ENCODE measurements at places on chromosomes 12 and 14. TPM values are rescaled to one million over a fixed set of nuclear protein-coding genes. Genes with fewer than 3 reads are reported as not detected.

DNA sequence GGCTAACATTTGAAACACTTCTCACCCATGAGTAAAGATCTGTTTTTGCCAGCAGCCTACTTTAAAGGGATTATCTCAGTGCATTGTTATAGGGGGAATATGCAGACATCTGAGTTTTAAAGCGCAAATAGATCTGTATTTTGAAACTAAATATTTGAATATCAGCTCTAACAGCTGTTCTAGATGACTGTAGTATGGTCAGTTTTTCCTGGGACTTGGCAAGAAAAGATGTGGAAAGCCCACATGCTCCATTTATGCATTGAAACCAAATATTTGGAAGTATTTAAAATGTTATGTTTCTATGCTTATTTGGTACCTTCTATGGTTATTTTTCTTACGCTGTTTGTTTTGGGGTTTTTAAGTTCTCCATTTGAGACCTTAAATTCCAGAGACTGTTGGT, 41.7 kb downstream of the RIC8B start:
- no peak for DNase-seq

A2ML1 gene
- not detected for total RNA-seq

DNA sequence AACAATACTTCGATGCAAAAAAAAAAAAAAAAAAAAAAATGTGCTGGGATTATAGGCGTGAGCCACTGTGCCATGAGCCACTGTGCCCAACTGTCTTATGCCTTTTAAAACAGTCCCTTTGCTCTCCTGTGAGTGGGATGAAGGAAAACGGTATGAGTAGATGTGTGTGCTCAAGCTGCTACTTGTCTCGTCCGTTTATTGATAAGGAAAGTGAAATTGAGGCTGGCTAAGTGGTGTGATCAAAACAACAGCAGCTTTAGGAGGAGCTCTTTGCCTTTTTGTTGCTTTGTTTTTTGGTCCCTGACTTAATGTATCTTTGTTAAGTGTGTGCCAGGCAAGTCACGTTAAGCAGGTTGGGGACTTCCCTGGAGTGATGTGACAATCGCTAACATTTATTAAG, 275.9 kb downstream of the TMEM132C start:
- DNase-seq, result no peak

GRCh38 chr12:835754-836518, 83.6 kb downstream of the WNK1 start:
- DNase-seq, result no peak

DNAI7 gene
- total RNA-seq, result not detected

- no peak for DNase-seq
These were observed 25.4 kb downstream of the RTRAF start for GRCh38 chr14:52014601-52015267.

DNA sequence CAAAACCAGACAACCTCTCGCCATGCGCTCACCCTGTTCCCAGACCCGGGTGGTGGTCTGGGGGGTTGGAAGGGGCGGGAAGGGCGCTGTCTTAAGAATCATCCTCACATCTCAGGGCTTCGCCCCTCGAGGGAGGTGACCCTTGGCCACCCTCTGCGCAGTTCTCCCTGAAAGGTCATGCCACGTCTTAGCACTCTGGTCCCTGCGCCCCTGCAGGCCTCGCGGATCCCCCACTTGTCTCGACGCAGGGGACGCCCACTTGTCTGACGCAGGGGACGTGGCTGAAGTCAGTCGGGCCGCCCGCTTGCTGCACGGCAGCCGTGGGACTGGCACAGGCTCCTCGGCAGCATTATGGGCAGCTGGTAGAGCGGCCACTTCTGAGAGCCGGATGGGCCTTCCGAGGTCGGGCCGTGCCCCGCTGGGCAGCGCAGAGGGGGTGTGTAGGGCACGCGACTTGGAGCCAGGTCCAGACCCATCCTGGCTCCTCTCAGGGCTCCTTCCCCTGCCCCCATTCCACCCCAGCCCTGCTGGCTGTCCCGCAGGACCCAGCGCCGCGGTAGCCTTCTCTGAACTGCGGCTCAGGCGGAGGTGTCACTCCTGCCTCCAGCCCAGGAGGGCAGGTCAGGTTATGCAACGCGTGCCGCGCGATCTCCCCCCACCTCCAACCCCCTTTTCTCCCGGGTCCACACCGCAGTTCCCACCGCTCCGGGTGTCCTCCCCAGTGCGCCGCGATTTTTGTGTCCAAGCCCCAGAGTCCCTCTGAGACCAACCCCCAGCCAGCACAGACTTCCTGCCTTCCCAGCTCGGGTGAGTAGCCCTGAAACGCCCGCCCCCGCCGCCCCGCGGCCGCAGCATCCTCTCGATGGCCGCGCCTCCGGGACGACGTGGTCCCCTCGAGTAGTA, 40.9 kb upstream of the CAPRIN2 start:
- DNase-seq, result no peak

GRCh38 chr14:79916892-79917291, 294.4 kb downstream of the DIO2 start:
- no peak for DNase-seq

DNA sequence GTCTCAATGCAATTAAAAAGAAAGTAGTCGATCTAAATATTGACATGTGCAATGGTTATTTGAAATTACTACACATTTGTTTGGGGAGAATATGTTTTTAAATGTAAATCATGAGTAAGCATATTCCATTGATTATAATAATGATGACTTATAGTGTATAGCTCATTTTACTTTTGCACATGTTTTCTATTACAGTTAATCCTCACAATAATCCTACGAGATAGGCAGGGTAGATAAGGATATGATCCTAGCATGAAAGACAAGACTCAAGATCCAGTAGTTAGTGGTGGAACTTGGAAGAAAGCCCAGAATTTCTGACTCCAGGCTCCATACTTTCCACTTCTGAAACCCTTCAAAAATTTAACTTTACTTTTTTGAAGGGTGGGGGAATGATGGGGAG, 94.0 kb downstream of the NAV3 start:
- no peak for DNase-seq

PMCH gene
- total RNA-seq, result not detected

DNA sequence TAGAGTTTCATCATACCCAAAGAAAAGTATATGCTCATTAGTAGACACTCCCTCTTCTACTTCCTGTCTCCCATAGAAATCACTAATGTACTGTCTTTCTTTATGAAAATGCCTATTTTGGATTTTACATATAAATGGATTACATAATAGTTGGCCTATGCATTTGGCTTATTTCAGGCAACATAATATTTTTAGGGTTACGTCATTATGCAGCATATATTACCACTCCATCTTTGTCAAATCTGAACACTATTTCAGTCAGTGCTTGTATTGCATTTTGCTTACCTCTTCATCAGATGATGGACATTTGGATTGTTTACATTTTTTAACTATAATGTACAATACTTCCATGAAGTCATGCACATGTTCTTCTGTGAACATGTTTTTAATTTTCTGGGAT, 1406.1 kb downstream of the LRFN5 start:
- DNase-seq, result no peak

DNA sequence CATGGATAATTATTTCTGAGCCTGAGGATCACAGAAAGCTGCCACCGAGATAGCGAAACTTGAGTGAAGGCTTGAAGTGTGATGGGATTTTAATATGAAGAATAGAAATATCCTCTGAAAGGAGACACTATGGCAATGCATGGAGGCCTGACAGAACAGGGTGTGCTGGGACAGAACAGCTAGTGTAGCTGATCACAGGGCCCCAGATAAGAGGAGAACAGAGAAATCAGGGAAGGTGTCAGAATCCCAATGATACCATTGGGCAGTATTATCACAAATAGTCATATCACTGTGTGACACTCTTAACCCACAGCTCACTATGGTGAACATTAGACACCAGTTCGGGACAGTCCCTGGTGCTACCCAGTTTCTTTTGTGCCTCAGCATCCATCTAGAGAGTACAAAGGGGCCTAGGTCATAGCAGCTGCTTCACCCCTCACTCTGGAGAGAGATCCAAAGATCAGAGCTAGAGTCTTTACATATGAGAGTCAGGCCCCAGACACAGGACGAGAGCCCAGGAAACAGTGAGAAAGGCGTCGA, 506 bp upstream of the OR10P1 start:
- DNase-seq, result no peak

RNU6-8 gene
- total RNA-seq, result not detected

DNA sequence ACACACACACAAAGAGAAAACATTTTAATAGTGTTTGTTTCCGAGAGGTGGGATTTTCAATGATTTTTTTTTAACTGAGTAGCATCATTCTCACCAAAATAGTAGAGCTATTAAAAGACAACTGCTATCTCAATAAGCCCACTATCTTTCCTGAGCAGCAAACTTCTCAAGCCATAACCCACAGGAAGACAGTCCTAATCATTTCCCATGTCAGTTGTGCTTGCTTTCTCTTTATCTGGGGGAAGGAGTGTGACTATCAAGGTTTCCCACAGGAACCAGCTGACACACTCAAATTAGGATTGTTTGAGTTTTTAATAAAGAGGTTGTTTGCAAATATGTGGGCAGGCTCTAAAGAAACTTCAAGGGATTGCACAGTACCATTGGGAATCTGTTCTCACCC, 4.9 kb upstream of the MAX start:
- DNase-seq, result no peak

DNA sequence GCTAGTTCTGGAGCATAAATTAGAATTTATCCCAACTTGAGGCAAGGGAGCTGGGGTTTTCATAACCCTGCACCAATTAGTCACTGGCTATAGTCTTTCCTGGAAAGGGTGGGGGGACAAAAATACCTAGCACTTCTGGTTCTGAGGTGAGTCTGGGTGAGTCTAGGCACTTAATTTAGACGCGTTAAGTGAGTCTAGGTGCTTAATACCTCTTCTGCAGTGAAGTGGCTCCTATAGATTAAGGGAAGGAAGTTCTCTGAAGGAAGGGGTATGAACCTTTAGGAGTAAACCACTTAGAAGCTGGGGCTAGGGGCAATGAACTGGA, 251.7 kb downstream of the EFCAB11 start:
- no peak for DNase-seq

GRIN2B gene
- total RNA-seq, result not detected

- DNase-seq, result no peak
These were observed 69.0 kb upstream of the OVCH1 start for GRCh38 chr12:29566441-29566840.

DNA sequence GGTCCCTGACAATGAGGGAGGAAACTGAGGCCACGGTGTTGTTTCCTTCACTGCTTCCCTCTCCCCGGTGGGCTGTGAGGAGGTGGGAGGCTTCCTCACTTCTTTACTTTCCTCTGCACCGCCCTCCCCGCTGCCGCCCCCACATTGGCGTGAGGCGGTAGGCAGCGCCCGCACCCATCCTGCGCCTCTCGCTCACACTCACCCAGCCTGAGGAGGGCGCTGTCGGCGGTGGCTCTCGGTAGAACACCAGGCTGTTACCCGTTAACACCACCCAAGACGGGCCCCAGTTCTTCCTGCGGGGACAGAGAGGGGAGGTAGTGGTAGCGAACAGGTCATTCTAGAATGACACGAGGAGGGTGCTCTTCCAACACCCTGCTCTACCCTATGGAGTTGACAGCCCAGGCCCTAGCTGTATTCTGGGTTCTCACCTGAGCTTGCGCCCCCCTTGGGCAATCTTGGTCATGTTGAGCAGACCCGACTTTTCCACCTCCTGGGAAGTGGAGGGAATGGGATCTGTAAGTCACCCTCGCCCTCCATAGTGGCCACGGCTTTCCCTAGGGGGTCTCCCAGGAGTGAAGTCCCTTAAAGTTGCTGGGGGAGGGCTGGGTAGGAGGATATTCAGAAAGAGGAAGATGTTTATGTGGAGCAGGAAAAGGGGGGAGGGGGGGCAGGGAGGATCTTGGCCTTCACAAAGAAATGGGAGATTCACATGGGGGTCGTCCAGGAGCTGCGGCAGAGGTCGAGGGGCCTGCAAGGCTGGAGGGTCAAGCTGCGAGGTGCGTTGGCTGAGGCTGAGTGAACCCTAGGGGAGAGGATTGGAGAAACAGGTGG, 3.3 kb downstream of the ARHGAP9 start:
- DNase-seq, result peak; percentile 72

NEUROD4 gene
- total RNA-seq, result not detected

GRCh38 chr14:67666750-67667449, 7.5 kb downstream of the VTI1B start:
- DNase-seq, result peak; percentile 63

MANSC1 gene
- not detected for total RNA-seq

- DNase-seq, result no peak
These were observed 8.1 kb upstream of the EIF2S3B start for GRCh38 chr12:10497602-10498001.

DNA sequence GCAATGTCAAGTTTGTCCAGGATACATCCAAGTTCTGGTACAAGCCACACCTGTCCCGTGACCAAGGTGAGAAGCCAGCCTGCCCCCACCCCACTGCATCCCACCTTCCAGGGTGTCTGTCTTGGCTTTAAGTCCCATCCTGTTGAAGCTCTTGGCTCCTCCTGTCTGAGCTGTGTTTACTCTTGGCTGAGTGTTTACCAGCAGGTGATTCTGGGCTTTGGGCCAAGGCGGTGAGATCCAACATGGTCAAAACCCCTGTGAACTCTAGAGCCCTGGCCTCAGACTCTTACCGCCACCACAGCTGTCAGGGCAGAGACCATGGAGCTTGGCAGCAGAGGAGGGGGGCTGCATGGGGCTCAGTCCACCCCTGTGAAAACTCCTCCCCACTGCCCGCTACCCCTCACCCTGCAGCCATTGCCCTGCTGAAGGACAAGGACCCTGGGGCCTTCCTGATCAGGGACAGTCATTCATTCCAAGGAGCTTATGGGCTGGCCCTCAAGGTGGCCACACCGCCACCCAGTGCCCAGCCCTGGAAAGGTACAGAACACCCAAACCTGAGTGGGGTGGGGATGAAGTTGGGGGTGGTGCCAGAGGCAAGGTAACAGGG, 11.6 kb downstream of the TNS2 start:
- no peak for DNase-seq

TSHR gene
- 4.9 TPM for total RNA-seq

CISTR gene
- 1.3 TPM for total RNA-seq

- no peak for DNase-seq
These were observed 117.6 kb downstream of the SCARB1 start for GRCh38 chr12:124745891-124746570.

DNA sequence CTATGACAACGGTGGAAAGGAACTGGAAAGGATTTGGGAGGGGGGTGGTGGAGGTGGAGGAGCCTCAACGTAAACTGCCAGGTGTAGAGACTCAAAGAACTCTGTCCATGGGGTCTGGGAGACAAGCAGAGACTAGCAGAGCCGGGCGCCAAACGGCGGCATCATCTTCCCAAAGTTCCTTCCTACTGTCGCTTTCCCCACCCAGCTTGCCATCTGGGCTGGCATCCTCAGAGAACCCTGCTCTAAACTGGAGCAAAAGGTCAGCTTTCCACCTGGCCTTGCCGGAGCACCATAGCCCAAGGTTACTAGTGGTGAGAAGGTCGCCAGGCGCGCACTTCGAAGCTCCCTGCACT, 4.0 kb upstream of the IRF2BPL start:
- DNase-seq, result no peak

DNA sequence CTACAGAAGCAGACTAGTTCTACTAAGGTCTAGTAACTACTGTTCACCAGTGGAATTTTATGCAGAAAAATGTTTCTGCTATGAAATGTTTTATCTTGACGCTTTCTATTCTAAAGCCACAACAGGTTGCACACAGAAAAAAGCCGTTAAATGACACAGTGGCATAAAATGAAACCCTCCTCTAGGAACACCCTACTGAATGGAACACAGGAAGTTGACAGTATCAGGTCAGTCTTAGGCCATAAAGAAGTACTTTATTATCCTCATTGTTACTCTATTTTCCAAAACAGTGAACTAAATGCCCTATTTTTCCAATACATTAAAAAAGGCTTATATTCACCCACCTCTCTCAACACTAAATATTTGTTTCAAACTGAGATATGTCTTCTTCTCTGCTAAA, 21.9 kb downstream of the EPS8 start:
- DNase-seq, result no peak
